Hematopoietic multipotent progenitor cell (in vitro differentiated cells): ENCODE measurements at places on chromosomes 7 and 10. TPM values are rescaled to one million over a fixed set of nuclear protein-coding genes. Genes with fewer than 3 reads are reported as not detected.

- no peak for DNase-seq
These were observed 3.9 kb upstream of the NMT2 start for GRCh38 chr10:15172306-15172840.

- no peak for DNase-seq
These were observed 72.3 kb downstream of the CREB5 start for GRCh38 chr7:28484606-28484935.

- no peak for DNase-seq
These were observed 127.7 kb downstream of the ITIH5 start for GRCh38 chr10:7538970-7539654.

GRCh38 chr7:141754939-141755338 lies 9.0 kb upstream of the TAS2R3 start:
- DNase-seq = no peak

DNA sequence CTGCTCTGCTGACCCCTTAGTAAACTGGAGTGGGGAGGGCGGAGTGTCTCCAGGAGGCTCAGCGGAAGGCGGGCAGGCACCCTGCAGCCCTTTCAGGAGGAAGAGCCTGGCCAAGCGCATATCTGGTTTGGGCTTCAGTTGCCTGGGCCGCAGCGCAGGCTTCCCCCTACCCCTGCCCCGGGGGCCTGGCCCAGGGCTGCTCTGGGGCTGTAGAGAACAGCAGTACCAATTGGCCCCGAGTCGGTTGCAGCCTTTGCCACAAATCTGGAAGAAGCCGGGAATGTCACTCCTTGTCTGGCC lies 28.1 kb upstream of the JAKMIP3 start:
- no peak for DNase-seq

PRKAR2B gene
- 13.5 TPM for total RNA-seq

RASSF4 gene
- 1.1 TPM for total RNA-seq

- DNase-seq = no peak
These were observed 25.2 kb upstream of the ITGB1 start for GRCh38 chr10:32982911-32983909.

DNA sequence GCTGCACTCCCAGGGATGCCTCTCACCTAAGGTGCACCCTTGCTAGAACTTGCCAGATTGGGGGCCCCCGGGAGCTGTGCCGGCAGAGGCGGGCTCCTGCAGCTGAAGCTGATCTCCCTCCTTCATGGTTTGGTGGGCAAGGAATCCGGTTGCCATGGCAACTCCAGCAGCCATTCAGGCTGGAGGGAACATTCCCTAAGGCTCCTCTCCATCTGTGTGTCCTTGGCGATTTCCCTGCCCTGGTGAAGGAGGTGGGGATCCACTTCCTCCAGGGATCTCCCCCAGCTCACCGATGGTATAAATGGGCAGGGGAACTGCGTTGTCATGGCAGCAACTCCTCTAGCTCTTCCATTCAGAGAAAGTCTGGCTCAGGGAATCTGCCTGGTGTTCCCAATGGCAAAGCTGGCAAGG lies 49.6 kb upstream of the GPR158 start:
- no peak for DNase-seq

GRCh38 chr10:116722736-116723427 lies 19.5 kb downstream of the HSPA12A start:
- DNase-seq = no peak
